ENCODE measurements at places on chromosomes 12 and 14.

DNA sequence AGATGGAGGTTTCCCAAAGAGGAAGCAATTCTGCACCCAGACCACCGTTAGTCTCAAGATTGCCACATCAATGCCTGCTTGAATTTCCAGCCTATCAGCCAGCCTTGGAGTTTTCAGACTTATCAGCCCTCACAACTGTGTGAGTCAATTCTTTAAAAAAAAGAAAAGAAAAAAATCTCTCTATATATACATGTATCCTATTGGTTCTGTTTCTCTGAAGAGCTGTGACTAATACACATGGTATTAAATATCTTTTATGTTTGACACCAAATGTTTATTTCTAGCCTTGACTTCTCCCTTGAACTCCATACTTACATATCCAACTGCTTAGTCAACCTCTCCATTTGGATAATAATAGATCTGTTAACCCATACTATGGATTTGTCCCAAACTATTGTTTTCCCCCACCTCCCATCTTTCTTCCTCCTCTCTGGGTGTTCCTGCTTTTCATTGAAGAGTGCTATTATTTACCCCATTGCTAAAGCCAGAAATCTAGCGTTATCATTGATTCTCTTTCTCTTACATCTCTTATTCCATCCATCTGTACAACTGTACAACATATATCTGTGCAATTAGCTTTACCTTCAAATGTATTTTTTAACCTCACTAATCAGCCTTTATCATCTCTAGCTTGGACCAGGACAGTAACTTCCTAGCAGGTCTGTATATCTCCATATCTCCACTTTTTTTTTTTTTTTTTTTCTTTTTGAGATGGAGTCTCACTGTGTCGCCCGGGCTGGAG is 22.7 kb upstream of the EID3 start:
- no peak for ATAC-seq
- no peak overlapping the region for H3K27ac ChIP-seq
- H3K4me3 ChIP-seq, result no peak overlapping the region
- peaks cover 15% of the 10 kb centered on the region for H3K4me1 ChIP-seq

- no peaks in the 10 kb centered on the region for H3K4me1 ChIP-seq
- peaks cover 9% of the 10 kb centered on the region for H3K27me3 ChIP-seq
- no peaks in the 10 kb centered on the region for H3K36me3 ChIP-seq
- H3K4me3 ChIP-seq, result no peak overlapping the region
- no peak overlapping the region for H3K27ac ChIP-seq
- ATAC-seq, result no peak
These were observed 103.7 kb downstream of the TBX3 start for GRCh38 chr12:114580306-114580705.

DNA sequence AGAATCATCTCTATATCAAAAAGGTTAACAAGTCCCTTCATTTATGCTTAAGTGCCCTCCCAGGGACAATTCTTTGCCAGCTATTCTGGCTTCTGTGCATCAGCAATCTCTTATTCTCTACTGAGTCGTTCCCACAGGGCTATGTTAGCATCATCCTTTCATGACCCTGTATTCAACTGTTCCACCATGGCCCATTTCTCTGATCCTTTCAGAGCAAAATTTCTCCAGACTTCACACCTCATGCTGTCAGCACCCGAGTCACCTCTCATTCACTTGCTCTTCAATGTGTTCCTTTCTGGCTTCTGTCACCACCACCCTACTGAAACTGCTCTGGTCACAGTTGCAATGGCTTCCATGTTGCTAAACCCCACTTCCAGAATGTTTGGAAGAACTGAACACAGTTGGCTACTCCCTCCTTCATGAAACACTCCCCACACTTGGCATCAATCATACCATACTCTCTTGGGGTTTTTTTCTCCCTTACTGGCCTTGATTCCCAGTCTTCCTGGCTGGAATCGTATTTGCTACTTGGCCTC is 159.5 kb upstream of the HMGA2 start:
- H3K4me1 ChIP-seq, result no peaks in the 10 kb centered on the region
- H3K27ac ChIP-seq, result no peak overlapping the region
- H3K4me3 ChIP-seq, result no peak overlapping the region
- no peaks in the 10 kb centered on the region for H3K36me3 ChIP-seq

DNA sequence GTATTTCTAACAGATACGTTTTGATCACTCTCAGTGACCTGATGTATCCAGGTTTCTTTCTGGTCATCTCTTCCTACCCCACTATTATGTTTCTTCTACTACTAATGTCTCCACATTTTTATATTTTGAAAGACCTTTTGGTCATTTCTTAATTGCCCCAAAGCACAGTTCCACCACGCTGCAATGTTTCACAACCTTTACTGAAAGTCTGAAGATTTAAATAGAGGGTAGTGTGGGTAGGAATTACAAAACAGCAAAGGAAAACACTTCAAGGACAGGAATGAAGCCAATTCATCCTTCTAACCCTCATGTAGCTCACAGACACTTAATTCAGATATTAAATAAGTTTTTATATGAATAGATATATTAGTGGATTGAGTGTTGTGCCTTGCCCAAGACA is 36.1 kb upstream of the SLC16A7 start:
- H3K36me3 ChIP-seq, result no peaks in the 10 kb centered on the region
- H3K4me1 ChIP-seq, result no peaks in the 10 kb centered on the region
- H3K27ac ChIP-seq, result no peak overlapping the region
- H3K27me3 ChIP-seq, result peaks cover 20% of the 10 kb centered on the region
- H3K4me3 ChIP-seq, result no peak overlapping the region

GRCh38 chr12:21507849-21508248 is 6.3 kb downstream of the GOLT1B start:
- H3K4me3 ChIP-seq, result no peak overlapping the region
- peaks cover 28% of the 10 kb centered on the region for H3K36me3 ChIP-seq
- H3K27ac ChIP-seq, result no peak overlapping the region
- no peak for ATAC-seq

- ATAC-seq, result no peak
- no peaks in the 10 kb centered on the region for H3K4me1 ChIP-seq
- no peak overlapping the region for H3K4me3 ChIP-seq
- peaks cover 15% of the 10 kb centered on the region for H3K27me3 ChIP-seq
These were observed 80.2 kb downstream of the TUNAR start for GRCh38 chr14:95956601-95957460.

GRCh38 chr12:111741235-111741812 is 25.4 kb upstream of the ALDH2 start:
- ATAC-seq, result no peak
- no peak overlapping the region for H3K27ac ChIP-seq
- no peaks in the 10 kb centered on the region for H3K27me3 ChIP-seq
- H3K4me1 ChIP-seq, result no peaks in the 10 kb centered on the region

DNA sequence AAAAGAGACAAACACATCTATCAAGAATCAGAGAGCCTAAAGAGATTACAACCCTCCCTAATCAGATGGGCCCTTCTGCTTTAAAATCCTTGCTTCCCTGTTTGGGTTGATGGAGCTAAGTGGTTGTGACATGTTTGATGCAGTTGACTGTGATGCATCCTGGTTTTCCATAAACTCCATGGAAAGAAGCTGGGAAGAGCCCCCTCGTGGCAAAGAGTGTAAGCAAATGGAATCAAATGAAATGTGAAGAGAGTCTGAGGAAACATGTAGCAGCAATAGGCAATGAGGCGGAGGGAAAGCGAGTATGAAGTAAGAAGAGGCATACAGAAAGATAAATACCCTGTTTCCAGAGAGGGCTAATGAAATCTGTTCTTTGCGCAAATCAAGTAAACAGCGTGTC is 70.4 kb upstream of the SLCO1C1 start:
- no peak overlapping the region for H3K4me3 ChIP-seq
- H3K36me3 ChIP-seq, result no peaks in the 10 kb centered on the region
- no peak for ATAC-seq
- H3K27me3 ChIP-seq, result no peaks in the 10 kb centered on the region

- no peak overlapping the region for H3K4me3 ChIP-seq
- no peaks in the 10 kb centered on the region for H3K36me3 ChIP-seq
- H3K4me1 ChIP-seq, result no peaks in the 10 kb centered on the region
- no peaks in the 10 kb centered on the region for H3K27me3 ChIP-seq
- H3K27ac ChIP-seq, result no peak overlapping the region
These were observed 27.4 kb upstream of the GARIN6 start for GRCh38 chr12:99620159-99620479.

DNA sequence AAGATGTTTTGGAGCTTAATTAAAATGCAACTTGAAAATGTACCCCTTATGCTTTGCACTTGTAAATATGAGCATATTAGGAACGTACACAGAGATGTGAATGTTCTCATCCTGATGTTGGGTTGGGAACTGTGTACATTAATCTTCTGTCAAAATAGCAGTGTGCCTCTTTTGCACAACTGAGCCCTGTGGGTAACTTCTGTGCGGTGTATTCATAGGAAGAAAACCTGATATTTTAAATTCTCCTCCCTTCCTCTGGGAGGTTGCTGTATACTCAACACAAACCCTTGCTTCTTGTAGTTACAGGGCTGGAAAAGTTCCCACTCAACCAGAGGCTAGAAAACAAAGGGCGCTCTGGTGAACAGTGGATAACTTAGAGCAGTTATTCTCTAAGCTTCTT is 18.7 kb downstream of the PTHLH start:
- no peak overlapping the region for H3K4me3 ChIP-seq
- no peak for ATAC-seq
- no peak overlapping the region for H3K27ac ChIP-seq

- peaks cover 40% of the 10 kb centered on the region for H3K36me3 ChIP-seq
- peak overlapping the region; percentile 57 for H3K4me3 ChIP-seq
- peak; percentile 60 for ATAC-seq
- no peaks in the 10 kb centered on the region for H3K27me3 ChIP-seq
- peak overlapping the region; percentile 75 for H3K27ac ChIP-seq
These were observed 30.0 kb downstream of the DTX1 start for GRCh38 chr12:113086249-113087164.

DNA sequence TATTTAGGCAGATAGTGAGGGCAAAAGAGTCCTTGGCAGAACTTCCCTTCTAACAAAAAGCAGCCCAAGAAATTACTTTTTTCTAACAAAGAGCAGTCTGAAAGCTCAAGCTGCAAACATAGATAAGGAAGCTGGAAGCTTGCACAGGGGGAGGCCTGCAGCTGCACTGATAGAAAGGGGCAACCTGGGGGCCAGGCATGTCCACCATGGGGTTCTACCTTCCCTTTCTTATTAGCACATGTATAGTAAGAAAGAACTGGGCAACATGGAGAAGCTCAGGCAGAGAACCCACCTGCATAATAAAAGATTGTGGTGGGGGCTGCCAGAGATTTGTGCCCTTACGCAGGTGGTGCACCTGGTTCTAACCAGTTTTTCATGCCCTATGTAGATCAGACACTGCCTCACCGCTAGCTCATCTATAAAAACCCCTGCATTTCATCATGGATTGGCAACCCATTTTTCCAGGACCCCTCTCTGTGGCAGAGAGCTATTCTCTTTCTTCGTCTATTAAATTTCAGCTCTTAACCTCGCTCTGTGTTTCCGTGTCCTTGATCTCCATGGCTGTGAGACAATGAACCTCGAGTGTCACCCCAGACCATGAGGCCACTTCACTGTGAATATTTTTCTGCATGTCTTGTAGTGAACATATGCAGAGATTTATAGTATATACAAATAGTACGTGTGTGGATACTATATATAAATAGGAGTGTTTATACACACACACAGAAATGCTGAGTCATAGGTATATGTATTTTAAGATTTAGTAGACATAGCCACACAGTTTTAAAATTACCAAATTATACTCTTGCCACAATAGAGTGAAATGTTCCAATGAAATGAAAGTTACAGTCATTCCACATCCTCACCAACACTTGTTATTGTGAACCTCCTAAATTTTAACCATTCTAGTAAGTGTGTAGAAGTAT is 53.0 kb downstream of the PEX5 start:
- H3K27me3 ChIP-seq, result peaks cover 42% of the 10 kb centered on the region
- ATAC-seq, result no peak
- no peak overlapping the region for H3K4me3 ChIP-seq
- no peaks in the 10 kb centered on the region for H3K36me3 ChIP-seq
- H3K4me1 ChIP-seq, result no peaks in the 10 kb centered on the region
- no peak overlapping the region for H3K27ac ChIP-seq

GRCh38 chr12:59820594-59821011 is 224.8 kb downstream of the SLC16A7 start:
- H3K4me1 ChIP-seq, result no peaks in the 10 kb centered on the region
- H3K36me3 ChIP-seq, result no peaks in the 10 kb centered on the region
- no peak for ATAC-seq
- H3K4me3 ChIP-seq, result no peak overlapping the region
- H3K27ac ChIP-seq, result no peak overlapping the region

GRCh38 chr12:18068355-18068754 is 21.6 kb downstream of the RERGL start:
- H3K4me3 ChIP-seq, result no peak overlapping the region
- no peaks in the 10 kb centered on the region for H3K27me3 ChIP-seq
- H3K27ac ChIP-seq, result no peak overlapping the region
- H3K36me3 ChIP-seq, result no peaks in the 10 kb centered on the region

DNA sequence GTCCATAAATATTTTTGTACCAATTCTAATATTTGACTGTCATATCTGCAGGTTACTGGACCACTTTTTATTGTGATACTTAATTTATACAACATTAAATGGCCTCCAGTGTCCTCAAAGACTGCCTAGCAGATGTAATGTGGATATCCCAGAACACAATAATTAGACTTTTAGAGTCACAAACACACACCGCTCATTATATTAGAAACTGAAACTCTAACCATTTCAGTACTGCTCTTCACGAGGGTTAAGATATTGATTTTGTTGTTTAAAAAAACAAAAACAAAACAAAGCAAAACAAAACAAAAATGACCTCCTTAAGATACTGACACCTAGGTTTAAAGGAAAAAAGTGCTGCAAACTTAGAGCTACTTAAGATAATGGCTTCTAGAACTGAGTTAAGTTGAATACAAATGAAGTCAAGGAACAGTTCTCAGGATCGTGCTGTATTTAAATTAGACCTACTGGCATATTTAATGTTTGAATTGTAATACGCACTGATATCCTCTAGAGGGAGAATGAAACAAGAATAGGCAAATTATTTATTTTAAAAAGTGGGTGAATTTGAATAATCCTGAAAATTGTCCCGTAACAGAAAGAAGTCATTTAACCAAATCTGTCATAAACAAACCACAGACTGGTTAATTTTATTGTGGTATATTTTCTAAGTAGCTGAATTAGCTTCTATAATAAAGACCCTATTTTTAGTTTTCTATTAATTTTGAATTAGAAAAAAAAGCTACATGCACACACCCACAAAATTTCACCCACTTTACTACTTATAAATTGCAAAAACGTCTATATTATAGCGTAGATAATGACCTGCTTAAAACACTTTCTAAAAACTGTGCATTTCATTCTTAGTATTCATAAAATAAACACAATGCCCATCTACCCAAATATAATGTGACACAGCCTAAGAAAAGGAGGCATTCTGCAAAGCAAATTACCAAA is 395.2 kb upstream of the DCN start:
- no peaks in the 10 kb centered on the region for H3K27me3 ChIP-seq
- ATAC-seq, result no peak
